Fibroblast of skin of right biceps (primary cell): ENCODE measurements at places on chromosomes 5 and 9.

DNA sequence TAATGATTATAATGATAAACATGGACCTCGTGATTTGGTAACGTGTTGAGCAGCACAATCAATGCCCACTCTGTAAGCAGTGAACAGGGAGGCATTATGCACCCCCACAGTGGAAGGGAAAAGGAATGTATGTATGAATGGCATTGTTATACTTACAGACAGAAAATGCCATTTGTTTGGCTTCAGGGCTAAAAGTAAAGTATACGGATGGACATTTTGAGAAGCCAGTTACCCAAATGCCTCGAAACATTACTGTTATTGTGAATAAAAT lies 260.2 kb upstream of the PPP1R2B start:
- no peak for DNase-seq

DNA sequence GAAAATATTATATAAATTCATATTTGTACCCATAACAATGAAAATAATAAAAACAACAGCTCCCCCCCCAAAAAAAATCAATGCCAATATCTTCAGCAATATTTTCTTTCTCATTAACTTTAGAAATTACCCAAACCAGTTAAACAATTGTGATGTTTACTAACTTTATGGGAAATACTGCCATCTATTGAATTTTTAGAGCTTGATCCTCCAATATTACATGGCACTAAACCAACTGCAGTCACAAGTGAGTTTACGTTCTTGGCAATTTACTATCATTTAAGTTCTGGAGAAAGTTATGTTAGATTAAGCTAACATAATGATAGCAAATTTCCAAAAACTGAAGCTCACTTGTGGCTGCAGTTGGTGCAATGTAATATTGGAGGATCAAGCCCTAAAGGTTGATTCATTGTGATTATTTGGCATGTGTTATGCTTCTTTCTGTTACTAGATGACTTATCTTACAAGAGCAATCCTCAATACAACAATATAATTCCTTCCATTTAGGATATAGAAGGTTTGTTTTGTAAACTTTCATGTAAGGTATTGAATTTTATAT lies 379.5 kb downstream of the CDH18 start:
- DNase-seq, result peak; percentile 19

- no peak for DNase-seq
These were observed 65.8 kb downstream of the RAD23B start for GRCh38 chr9:107348836-107349235.

GRCh38 chr5:104652271-104652861 lies 1089.8 kb upstream of the NUDT12 start:
- DNase-seq, result no peak

DNA sequence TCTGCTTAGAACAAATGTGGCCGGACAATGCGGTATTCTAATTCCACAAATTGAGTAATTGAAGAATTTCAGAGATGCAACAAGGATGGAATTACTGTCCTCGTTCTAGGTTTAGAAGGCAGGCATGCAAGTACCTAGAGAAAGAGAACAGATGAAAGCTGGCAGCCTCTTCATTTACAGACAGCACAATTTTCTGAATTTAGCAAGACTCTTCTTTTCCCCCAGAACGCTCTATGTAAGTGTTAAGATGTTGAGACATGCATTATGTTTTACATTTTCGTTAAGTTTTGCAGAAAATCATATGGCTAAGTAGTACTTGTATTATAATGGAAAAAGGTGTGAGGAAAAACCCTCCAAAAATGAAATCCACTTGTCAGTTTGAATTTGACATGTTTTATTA lies 259.5 kb upstream of the ARRDC3 start:
- DNase-seq, result no peak

DNA sequence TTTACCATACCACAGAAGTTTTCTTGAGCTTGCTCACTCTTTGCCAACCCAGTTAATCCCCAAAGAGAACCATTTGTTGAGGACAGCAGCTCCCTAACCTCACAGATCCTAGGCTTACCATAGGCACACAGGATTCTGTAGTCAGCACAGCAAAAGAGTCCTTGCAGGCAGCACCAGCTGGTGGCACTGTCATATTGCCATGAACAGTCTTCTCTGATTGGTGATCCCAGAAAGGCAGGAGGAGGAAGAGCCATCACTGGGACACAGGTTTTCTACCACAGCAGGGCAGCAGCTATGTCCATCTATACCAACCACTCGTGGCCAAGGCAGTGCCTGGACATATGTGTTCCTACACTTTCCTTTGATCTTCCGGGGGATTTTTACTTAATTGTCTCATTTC lies 297.1 kb upstream of the CD180 start:
- peak; percentile 33 for DNase-seq

DNA sequence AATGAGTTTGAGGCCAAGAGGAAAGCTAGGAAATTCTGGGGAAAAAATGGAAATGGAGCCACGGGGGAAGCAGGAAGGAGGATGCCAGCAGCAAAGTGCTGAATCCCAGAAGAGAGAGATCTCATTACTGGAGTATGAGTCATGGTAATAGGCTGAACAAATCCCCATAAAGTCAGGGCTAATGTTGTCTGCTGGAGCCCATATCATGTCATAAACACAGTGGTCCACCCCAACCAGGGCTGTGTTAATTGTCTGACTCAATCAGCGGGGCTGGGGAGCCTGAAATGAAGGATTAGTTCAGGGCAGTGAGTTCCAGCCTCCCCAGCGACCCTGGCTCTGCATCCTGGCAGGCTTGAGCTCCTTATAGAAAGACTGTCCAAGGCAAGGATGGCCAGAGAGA lies 68.8 kb downstream of the TLR4 start:
- DNase-seq, result peak; percentile 78

DNA sequence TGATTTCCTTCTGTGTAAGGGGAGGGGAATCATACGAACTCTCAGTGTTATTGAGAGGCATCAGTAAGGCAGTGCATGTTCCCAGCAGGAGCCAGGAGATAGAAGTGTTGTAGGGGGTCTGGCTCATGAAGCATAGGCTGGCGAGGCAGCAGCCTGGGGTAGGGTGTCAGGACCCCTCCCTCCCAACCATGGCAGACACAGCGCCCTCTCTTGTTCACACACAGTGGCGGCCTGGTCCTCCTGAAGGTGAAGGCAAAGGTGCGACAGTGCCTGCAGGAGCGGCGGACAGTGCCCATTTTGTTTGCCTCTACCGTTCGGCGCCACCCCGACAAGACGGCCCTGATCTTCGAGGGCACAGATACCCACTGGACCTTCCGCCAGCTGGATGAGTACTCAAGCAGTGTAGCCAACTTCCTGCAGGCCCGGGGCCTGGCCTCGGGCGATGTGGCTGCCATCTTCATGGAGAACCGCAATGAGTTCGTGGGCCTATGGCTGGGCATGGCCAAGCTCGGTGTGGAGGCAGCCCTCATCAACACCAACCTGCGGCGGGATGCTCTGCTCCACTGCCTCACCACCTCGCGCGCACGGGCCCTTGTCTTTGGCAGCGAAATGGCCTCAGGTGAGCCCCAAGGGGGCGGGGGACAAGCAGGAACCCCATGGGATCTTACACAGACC lies 4.7 kb downstream of the SLC27A4 start:
- DNase-seq, result no peak

DNA sequence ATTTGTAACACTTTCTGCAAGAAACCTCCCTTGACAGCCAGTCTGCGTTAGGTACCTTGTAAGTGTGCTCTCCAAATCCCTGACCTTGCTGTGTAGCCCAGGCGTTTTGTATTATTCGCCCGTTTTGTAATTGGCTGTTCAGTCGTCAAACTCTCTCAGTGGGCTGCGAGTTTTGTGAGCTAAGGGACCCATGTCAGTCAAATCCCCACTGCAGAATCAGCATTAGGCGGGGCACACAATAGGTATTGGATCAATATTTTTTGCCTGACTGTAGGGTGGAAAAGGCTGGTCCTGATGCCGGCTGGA lies 665 bp downstream of the DNAJC18 start:
- no peak for DNase-seq
